GOT3 (cell line): ENCODE measurements at places on chromosomes 6 and 20.

DNA sequence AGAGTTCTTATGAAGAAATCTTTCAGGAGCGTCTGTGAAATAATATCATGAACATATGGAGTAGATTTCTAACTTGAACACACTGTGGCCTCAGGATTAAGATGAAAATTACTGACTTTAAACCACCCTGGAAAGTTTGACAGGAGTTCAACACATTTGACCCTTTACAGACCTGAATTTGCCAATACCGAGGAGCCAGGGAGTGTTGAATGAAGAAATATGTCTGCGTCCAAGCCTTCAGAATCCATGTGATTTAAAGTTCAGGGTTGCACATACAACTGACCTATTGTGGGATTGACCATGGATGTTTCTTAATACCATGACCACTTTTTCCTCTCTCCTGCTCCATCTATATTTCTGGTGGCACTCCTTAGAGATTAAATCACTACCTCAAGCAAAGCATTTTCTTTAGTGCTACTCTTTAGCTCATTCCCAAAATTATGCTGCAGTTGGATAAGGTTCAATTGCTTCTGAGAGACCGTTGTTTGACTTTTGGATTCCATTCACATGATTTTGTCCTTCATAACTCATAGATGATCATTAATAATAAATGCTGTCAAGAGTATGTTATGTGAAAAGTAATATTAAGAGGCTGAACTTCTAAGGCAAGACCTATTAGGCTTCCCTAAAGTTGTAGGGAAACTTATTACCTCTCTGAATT lies 57.4 kb downstream of the PRL start:
- DNase-seq = no peak

GRCh38 chr6:93735099-93735498 lies 315.7 kb upstream of the EPHA7 start:
- no peak for DNase-seq

GRCh38 chr20:50911716-50912115 lies 19.5 kb downstream of the ADNP start:
- DNase-seq = no peak

GRCh38 chr20:57147185-57147584 lies 119.3 kb downstream of the BMP7 start:
- no peak for DNase-seq

- DNase-seq = no peak
These were observed 10.3 kb upstream of the ZNF831 start for GRCh38 chr20:59153355-59153681.

- DNase-seq = no peak
These were observed at the start of gene BICRAL for GRCh38 chr6:42781796-42782688. Gene BICRAL (plus strand): TSS chr6:42782052. CDS start chr6:42822023, 39,971 bp downstream.

DNA sequence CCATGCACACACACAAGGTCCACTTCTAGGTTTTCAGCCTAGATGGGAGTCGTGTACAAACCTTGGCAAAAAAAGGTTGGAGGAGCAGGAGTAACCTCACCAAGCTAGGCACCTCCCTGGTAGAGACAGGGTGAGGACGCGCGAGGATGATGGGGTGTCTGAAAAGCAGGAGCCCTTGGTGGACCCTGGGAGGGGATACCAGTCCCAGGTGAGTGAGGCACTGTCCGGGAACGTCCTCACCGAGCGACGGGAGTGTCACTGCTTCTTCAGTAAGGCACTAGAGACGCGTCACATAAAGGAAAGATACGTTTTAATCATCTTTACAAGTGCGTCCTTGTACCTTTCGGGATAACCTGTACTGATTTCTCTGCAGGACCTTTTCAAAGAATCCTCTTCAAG lies 29.4 kb upstream of the ZBP1 start:
- no peak for DNase-seq

- no peak for DNase-seq
These were observed 229.7 kb upstream of the HTR1E start for GRCh38 chr6:86707545-86708120.

- no peak for DNase-seq
These were observed 63.1 kb downstream of the GMPR start for GRCh38 chr6:16301511-16301910.

DNA sequence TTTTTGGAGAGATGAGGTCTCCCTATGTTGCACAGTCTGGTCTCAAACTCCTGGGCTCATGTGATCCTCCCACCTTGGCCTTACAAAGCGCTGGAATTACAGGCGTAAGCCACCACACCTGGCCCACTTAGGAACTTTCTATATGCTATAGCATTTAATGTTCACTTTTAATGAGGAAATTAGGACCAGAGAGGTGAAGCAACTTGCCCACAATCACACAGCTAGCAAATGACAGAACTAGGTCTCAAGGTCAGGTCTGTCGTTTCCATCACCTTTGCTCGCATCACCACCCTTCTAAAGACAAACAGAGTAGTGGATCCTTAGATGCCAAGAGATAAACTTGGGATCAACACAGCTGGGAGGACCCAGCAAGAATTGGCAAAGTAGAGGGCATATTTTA lies 381.7 kb downstream of the CD83 start:
- DNase-seq = no peak

- no peak for DNase-seq
These were observed 90.1 kb upstream of the FKBP1C start for GRCh38 chr6:63121166-63121565.

DNA sequence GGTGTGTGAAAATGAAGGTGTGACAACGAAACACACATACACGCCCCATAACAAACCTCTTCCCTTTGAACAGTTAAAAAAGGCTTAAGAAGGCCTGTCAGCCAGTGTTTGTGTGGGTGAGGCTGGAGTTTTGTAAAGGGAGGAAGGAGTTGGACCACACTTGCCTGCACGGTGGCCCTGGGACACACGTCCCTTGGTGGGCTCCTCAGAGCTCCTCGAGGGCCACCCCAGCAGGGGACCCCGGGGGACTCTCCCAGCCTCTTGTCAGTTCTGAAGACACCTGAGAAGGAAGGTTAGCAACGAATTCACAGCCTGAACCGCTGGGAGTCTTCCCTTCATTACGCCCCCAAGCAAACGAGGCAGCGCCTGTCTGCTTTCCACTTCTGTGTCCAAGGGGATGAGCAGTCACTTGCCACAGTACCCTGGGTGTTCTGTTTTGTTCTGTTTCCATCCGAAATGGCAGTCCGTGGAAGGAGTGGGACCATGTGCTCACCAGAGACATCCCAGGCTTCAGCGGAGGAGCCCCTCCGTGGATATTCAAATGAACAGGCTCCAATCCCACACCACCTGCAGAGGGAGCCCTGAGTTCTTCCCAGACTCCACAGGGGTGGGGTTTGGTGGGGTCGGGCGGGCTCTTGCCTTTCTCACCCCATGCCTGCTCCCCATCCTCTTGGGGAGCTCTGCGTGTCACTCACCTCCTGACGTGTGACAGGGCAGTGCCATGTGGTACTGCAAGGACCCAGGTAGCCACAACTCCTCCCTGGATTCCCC lies 68.6 kb downstream of the NRN1 start:
- DNase-seq = no peak

DNA sequence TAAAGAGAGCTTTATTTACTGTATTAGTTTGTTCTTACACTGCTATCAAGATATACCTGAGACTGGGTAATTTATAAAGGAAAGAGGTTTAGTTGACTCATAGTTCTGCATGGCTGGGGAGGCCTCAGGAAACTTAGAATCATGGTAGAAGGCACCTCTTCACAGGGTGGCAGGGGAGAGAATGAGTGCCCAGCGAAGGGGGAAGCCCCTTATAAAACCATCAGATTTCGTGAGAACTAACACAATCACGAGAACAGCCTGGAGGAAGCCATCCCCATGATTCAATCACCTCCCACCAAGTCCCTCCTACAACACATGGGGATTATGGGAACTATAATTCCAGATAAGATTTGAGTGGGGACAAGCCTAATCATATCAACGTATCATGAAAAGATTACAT lies 27.2 kb downstream of the ARID1B start:
- no peak for DNase-seq

GRCh38 chr20:20594171-20594530 lies 118.3 kb downstream of the RALGAPA2 start:
- DNase-seq = no peak

DNA sequence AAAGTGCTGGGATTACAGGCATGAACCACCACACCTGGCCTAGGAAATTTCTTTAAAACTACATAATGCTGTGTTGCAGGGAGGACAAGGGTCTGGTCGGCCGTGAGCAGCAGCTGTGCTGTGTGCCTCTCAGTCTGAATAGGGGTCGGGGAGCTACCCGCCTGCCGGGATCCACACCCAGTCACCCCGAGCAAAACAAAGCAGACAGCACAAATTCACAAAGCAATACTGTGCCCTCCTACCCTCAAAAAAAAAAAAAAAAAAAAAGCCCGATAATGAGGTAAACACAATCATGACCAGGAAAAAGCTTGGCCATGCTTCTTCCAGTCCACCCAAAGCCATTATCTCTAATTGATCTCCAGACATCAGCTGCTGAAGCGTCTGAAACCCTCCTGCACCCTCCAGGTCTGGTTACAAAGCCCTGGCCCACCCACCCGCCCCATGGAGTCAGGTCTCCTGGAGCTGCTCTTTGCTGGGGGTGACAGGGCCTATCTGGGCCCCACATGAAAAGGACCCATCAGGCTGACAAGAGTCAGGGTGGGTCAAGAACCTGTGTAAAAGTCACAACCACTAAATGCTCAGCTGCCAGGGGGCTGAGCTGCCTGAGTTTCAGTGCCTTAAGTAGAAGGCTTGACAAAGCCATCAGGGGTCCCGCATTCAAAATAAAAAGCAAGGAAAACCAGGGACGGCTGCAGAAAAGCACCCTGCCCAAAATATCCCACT lies 88.2 kb downstream of the NOL4L start:
- no peak for DNase-seq

- no peak for DNase-seq
These were observed 285.0 kb upstream of the RNF24 start for GRCh38 chr20:4300401-4300800.

GRCh38 chr6:163128324-163128723 lies 286.2 kb upstream of the QKI start:
- no peak for DNase-seq

GRCh38 chr20:6232436-6232835 lies 109.6 kb upstream of the FERMT1 start:
- DNase-seq = no peak

GRCh38 chr20:11912013-11912658 lies 5.6 kb upstream of the BTBD3 start:
- DNase-seq = no peak

- no peak for DNase-seq
These were observed 14.2 kb downstream of the RRP36 start for GRCh38 chr6:43035495-43036194.

GRCh38 chr6:14618759-14619418 lies 501.3 kb downstream of the CD83 start:
- DNase-seq = no peak

- no peak for DNase-seq
These were observed 227.4 kb downstream of the LRFN2 start for GRCh38 chr6:40359808-40360207.

GRCh38 chr6:140276719-140277118 lies 902.3 kb upstream of the CITED2 start:
- no peak for DNase-seq

DNA sequence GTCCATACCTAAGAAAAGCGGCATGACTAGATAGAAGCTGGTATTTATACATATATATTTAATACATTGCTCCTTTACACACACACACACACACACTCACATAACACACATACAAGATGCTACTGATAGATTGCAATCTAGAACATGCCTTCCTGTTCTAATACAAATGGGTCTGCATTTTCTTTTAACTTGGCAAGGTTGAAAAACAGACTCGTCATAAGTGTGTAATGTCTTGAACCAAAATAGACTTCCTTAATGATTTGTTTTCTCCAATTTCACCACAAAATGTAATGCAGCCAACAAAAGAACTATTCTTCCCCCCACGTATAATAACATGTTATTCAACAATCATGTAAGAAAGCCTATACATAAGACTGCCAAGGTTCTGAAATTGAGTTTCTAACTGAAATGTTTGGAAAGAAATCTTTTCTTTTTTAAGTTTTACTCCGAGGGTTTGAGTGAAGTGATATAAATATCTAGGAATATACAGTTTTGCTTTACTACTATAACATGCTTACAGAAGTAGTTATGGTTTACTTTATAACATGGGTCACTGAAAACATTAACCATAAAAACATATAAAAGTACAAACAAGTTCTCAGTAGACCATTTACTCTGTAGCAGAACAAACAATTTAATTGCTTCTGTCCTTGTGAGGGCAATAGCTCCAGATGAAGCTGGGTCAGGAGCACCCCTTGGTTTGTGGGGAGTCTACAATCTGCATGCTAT lies 207.5 kb downstream of the FOXC1 start:
- DNase-seq = no peak

DNA sequence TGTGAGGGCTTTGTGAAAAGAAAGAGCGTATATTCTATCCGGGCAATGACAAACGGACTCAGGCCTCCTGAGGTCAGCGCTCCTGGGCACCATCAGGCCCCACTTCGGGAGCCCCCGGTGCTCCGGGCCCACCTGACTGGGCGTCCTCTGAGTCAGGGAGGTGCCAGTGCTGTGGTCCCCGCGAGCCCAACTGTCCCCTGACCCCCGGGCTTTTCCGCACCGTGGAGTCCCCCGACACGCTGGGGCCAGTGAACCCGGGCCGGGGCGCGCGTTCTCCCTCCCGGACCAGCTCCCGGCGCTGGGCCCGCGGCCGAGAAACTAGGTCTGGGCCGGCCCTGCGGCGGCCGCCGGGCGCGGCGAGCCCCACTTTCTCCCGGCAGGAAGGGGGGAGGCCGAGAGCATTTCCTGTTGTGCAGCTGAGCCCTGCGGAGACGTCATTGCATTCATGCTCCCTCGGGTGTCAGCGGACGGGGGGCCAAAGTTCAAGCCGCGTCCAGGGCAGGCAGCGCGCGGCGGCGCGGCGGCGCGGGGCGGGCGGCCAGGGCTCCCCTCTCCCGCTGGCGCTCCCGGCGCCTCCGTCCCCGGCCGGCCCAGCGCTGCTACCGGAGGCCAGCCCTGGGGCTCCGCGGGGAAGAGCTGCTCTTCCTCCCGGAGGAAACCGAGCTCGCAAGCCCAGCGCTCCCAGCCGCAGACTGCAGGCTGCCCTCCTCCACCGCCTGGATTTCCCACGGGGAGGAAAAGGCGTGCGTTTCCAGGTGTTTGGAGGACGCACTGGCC lies 18.3 kb downstream of the HIVEP2 start:
- peak; percentile 19 for DNase-seq

- DNase-seq = no peak
These were observed 217.0 kb downstream of the ADGRG6 start for GRCh38 chr6:142518761-142519160.

- DNase-seq = no peak
These were observed 23.2 kb upstream of the DAAM2 start for GRCh38 chr6:39769012-39769411.
